ENCODE measurements at places on chromosomes 13 and 19.
A peak's percentile ranks its signal among the peaks of the same experiment; 100 is the strongest.

GRCh38 chr13:98571955-98572662, 4.8 kb downstream of the STK24 start:
- no peak for DNase-seq

GRCh38 chr19:55546822-55547614, 1.7 kb upstream of the SBK3 start:
- no peak for DNase-seq

GRCh38 chr13:46844431-46844830, 47.5 kb upstream of the ESD start:
- DNase-seq, result no peak

GRCh38 chr13:25384758-25385410, 13.1 kb downstream of the ATP8A2 start:
- no peak for DNase-seq

GRCh38 chr19:4969772-4970531, 1.0 kb downstream of the KDM4B start:
- DNase-seq, result peak; percentile 31

GRCh38 chr19:13574933-13575332, 68.7 kb upstream of the CACNA1A start:
- DNase-seq, result peak; percentile 60

- peak; percentile 62 for DNase-seq
Measured at GRCh38 chr19:55206664-55207500, 2.4 kb downstream of the PTPRH start.

- DNase-seq, result no peak
Measured at GRCh38 chr19:50178859-50179537, 15.9 kb upstream of the IZUMO2 start.

GRCh38 chr19:40571005-40571318, 5.7 kb upstream of the SHKBP1 start:
- DNase-seq, result no peak

GRCh38 chr19:6521718-6522646, 8.8 kb upstream of the TNFSF9 start:
- DNase-seq, result no peak

GRCh38 chr19:39362682-39363657, 20.7 kb downstream of the SAMD4B start:
- DNase-seq, result no peak

DNA sequence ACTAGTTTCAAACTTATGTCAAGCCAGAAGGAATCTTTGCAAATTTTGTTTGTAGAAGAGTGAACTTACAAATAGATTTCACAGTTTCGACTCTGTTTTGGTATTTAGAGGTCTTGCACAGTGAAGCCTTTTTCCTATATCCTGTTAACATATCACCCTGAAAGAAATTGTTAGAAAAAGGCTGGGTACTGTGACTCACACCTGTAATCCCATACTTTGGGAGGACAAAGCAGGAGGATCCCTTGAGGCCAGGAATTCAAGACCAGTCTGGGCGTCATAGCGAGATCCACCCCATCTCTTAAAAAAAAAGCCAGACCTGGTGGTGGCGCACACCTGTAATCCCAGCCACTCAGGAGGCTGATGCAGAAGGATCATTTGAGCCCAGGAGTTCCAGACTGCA, 224.0 kb downstream of the GGACT start:
- no peak for DNase-seq

GRCh38 chr13:100984085-100984705, 309.6 kb upstream of the TMTC4 start:
- no peak for DNase-seq

- peak; percentile 23 for DNase-seq
Measured at GRCh38 chr19:19269952-19270694, 3.0 kb downstream of the TM6SF2 start.

GRCh38 chr19:42092350-42092749, 16.4 kb downstream of the ZNF574 start:
- DNase-seq, result peak; percentile 88

- peak; percentile 63 for DNase-seq
Measured at GRCh38 chr19:58581227-58582141, 8.3 kb upstream of the MZF1 start.

- DNase-seq, result no peak
Measured at GRCh38 chr19:4068047-4068966, 1.6 kb upstream of the ZBTB7A start.
